ENCODE measurements at places on chromosomes 13 and 19.

GRCh38 chr13:54573186-54573585 lies 1544.6 kb downstream of the OLFM4 start:
- DNase-seq = no peak

DNA sequence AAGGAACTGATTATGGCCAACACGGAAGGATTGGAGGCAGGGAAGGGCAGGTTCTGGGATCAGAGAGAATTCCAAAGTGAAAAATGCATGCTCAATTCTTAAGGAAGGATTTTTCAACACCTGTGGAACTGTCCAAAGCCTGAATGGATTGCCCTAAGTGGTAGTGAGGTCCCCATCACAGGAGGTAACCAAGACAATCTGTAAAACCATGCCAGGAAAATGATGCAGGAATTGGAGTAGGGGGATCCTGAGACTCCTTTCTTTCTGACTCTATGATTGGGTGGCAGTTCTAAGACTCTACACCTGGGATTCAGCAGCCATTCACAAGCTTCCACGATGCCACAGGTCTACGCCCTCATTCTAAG lies 56.5 kb upstream of the ZNRF4 start:
- DNase-seq = no peak

GRCh38 chr13:77325371-77325980 lies 1.4 kb downstream of the MYCBP2 start:
- no peak for DNase-seq

GRCh38 chr13:30235216-30235615 lies 72.1 kb downstream of the KATNAL1 start:
- DNase-seq = no peak

DNA sequence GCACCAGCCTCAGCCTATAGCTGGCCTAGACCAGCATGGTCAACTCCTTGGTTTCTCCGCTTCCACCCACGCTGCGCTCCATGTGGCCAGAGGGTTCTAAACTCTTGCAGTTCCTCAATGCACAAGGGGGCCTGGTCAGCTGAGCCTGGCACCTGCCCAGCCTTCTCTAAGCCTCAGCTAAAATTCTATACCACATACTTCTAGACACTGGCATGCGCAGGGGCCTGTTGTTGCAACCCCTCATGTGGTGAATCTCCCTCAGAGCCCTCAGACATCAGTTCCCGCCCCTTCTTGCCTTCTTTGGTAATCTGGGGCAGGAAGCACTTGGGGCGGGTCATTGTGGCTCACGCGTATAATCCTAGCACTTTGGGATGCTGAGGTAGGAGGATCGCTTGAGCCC lies 19.7 kb upstream of the LDLR start:
- peak; percentile 48 for DNase-seq

DNA sequence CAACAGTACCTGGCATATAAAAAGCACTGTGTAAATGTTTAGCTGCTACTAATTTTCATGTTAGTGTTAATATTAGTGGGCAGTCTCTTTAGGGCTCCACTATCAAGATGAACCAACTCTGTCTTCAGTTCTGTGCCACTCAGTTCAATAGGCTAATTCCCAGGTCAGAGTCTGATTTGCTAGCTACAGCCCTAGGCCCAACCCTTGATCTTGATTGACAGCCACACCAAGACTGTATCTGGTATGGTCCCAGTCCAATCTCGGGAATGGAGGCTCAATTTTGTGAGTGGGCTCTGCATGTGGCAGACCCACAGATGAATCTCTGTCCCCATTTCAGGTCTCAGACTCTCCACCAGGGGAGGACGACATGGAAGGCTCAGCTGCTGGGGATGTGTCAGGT lies 46.1 kb downstream of the MAP4K1 start:
- DNase-seq = no peak

GRCh38 chr13:27905650-27906049 lies 14.2 kb upstream of the PDX1 start:
- DNase-seq = no peak

- no peak for DNase-seq
Observed at GRCh38 chr19:31261019-31261602, 88.1 kb downstream of the TSHZ3 start.

DNA sequence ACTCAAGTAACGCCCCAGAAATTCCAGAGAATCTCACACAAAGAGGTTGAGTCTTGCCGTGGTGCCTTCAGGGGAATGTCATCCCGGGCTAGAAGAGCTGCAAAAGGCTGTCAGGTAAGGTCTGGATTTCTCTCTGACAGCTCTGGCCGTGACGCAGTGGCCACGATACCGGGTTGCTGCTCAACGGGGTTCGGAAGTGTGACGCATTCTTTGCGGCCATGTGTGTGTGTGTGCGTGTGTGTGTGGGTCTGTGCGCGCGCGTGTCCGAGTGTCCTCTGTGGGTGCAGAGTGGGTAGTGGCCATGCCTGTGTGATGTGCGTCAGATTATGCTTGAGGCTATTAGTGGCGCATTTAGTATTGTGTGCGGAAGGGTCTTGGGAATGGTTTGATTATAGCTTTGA lies 306 bp downstream of the ZNF540 start:
- no peak for DNase-seq
